WTC11 (cell line): ENCODE measurements at places on chromosomes 7 and 10. TPM values are rescaled to one million over a fixed set of nuclear protein-coding genes. Genes with fewer than 3 reads are reported as not detected.

DNA sequence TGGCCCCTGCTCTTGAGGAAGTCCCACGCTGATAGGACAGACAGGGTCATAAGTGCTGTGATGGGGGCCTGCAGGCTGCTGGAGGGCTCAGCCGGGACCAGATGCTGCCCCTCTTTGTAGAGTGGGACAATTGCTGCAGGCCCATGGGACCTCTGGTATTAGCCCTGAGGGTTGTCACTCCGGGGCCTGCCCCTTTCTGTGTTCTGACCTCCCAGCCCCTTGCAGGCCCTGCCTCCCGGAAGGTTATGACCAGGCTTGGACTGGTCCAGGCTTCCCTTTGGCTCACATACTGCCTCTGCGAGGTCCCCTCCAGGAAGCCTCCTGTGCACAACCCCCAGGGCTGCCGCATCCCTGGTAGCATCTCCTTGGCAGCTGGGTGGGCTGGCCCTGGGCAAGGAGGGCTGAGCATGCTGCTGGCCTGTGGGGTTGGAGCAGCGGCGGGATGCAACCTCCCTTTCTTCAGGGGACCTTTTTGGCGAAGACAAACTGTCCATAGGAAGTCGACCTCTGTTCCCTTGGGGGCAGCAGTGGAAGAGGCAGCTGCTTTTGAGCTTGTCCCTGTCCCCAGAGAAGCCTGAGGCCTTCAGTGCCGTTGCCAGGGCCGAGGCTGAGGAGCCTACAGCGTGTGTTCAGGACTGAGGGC, 8.8 kb downstream of the LIMK1 start:
- peaks cover 27% of the 10 kb centered on the region for H3K36me3 ChIP-seq
- DNase-seq = peak; percentile 34
- no peak overlapping the region for H3K4me3 ChIP-seq
- H3K27me3 ChIP-seq = no peaks in the 10 kb centered on the region
- 0 out of 2 replicates have a peak overlapping the region, but pooled peaks have one; percentile 27 for H3K27ac ChIP-seq

The PRF1 gene
- total RNA-seq = 0.11 to 0.18 TPM (median 0.16 TPM) in 3 replicates

The ACTR3C gene
- total RNA-seq = 0.96 to 1.5 TPM (median 1.4 TPM) in 3 replicates

The PRPS1L1 gene
- not detected in 3 replicates for total RNA-seq

- no peak overlapping the region for H3K4me3 ChIP-seq
- H3K27me3 ChIP-seq = no peaks in the 10 kb centered on the region
Measured at GRCh38 chr10:102649797-102650654, 5.7 kb downstream of the TRIM8 start.

DNA sequence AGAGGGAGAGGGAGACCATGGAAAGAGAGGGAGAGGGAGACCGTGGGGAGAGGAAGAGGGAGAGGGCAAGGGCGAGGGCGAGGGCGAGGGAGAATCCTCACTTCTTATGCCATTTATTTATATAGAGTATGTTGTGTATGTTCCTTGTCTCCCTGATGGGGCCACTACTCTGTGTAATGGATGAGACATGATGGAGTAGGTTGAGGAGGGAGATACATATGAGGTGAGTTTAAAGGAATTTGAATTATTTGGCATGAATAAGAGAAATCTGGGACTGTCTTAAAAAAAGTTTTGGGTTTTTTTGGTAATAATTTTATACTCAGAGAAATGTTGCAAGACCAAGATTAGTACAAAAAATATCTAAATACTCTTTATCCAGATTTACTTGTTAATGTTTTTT, 20.1 kb downstream of the CCSER2 start:
- DNase-seq = no peak
- H3K27me3 ChIP-seq = no peaks in the 10 kb centered on the region
- H3K4me1 ChIP-seq = peaks cover 33% of the 10 kb centered on the region
- no peak overlapping the region for H3K27ac ChIP-seq

DNA sequence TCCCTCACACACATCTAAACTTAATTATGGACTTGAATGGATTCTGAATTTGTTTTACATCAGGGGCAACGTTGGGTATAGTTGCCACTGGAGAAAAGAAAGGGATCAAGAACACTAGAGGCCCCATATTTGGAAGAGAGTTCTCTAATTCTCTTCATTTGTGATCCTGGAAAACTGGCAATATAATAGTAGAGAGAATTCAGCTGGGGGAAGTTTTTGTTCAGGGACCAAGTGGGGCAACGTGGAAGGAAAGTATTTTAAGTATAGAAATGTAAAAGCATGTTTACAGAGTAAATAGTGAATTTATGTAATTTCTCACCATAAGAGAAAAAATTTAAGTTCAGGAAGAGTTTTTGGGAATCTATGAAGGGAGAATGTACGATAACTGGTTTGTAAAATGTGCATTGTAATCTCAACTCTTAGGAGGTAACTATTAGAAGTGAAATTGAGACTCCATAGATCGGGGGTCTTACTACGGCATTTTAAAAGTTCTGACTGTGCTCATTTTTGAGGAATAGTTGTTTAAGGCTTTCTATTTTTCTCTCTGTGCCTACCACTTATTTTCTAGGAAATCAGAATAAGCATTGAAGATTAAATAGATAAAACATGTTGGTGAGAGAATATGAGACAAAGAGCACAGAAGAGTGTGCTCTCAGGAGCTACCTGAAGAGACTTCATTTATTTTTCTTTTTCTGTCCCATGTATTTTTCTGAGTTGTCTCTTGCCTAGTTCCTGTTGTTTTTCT, 3.4 kb downstream of the SDHAF3 start:
- 0 out of 2 replicates have a peak overlapping the region, but pooled peaks have one; percentile 34 for H3K27ac ChIP-seq
- DNase-seq = no peak
- peaks cover 41% of the 10 kb centered on the region for H3K4me1 ChIP-seq

DNA sequence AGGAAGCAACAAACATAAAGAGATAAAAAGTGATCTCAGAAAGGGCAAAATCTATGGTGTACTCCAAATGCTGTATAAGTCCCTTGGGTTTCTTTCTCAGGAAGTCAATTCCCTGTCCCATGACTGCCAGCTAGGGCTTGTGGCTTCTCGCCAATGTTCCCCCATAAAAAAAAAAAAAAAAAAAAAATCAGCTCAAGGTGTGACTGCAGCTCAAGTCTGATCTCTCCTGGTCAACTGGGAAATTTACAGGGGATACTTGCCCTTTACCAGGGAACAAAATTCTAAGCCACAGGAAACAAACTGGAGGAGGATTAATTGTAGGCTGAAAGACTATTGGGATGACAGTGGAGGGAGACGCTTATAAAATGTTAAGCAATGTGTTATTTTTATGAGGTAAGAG, 76.0 kb downstream of the PCGF5 start:
- H3K27me3 ChIP-seq = peaks cover 3% of the 10 kb centered on the region
- peaks cover 19% of the 10 kb centered on the region for H3K4me1 ChIP-seq
- no peak for DNase-seq

- no peak overlapping the region for H3K4me3 ChIP-seq
- peaks cover 7% of the 10 kb centered on the region for H3K4me1 ChIP-seq
- H3K36me3 ChIP-seq = peaks cover 7% of the 10 kb centered on the region
- H3K27me3 ChIP-seq = no peaks in the 10 kb centered on the region
- DNase-seq = no peak
- peak overlapping the region; percentile 16; the same call in 1 of the 2 replicates for H3K27ac ChIP-seq
Measured at GRCh38 chr10:63591600-63592379, 70.6 kb downstream of the REEP3 start.

The CYP17A1 gene
- total RNA-seq = 2.1 to 4.2 TPM (median 3.0 TPM) in 3 replicates

GRCh38 chr10:101773923-101774588, 1.9 kb downstream of the FGF8 start:
- H3K27me3 ChIP-seq = peaks cover 68% of the 10 kb centered on the region
- peak overlapping the region; percentile 61 for H3K4me3 ChIP-seq
- peaks cover 49% of the 10 kb centered on the region for H3K4me1 ChIP-seq

DNA sequence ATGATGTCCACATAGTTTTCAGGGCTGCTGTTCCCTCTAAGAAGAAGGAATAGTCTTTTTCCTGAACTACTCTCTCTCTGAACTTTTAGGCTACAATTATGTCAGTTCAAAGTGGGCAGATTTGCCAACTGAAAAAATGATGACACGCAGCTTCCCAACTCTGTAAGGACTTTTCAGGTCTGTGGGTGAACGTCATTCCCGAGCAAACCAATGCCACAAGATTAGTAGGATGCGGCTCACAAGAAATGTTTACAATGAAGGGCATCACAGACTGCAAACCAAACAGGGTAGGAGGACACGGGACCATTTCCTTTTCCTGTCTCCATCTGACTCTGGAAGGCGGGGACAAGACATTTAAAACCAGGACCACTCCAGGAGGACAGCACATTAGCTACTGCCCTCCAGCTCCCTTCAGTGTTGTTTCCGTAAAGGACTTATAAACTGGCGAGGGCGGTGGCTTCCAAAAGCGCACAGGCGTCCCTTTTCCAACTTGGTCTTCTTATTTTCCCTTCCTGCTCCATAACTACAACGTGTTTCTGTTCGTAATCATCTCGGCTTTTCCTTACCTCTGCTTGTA, 539 bp upstream of the MKLN1 start:
- 0 out of 2 replicates have a peak, but pooled peaks cover 4% of the 10 kb centered on the region for H3K36me3 ChIP-seq
- peak overlapping the region; percentile 100 for H3K27ac ChIP-seq
- DNase-seq = no peak
- H3K27me3 ChIP-seq = no peaks in the 10 kb centered on the region
- peaks cover 44% of the 10 kb centered on the region for H3K4me1 ChIP-seq

DNA sequence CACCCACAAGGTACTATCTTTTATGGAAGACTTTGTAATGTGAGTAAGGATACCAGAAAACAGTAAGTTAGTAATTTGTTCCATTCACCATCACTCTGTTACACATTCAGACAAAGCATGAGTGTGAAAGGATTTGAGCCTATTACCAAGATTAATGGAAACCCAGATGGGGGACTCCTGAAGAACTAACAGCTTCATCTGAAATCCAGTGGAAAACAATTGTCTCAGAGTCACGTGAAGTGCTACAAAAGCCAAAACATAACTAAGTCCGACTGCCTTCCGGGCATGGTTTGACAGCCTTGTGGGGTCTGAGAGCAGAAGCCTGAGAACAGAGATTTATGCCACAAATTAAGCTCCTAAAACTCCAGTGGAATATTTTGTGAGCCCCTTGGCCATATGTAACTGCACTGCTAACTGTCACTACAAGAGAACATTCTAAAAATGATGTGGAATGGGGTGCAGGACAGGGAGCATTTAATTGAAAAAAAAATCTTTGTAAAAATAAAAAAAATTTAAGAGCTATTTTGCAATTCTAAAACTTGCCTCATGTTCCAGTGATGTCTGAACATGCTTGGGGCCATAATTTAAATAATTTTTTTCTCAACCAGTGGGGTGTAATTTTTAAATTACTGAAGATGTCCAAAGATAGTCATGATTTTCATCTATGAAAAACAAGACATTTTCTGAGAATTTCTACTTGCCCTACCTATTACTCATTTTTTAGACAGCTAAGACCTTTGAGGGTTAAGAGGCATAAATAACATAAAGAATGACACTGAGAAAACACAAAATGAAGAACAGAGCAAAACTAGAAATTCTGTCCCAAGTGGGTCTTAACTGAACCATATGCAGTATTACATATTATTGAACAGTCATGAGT, 555.0 kb downstream of the INHBA start:
- no peak overlapping the region for H3K4me3 ChIP-seq
- no peaks in the 10 kb centered on the region for H3K27me3 ChIP-seq
- H3K36me3 ChIP-seq = no peaks in the 10 kb centered on the region
- DNase-seq = no peak
- peaks cover 20% of the 10 kb centered on the region for H3K4me1 ChIP-seq
- H3K27ac ChIP-seq = no peak overlapping the region

- no peak for DNase-seq
- no peaks in the 10 kb centered on the region for H3K27me3 ChIP-seq
- H3K4me1 ChIP-seq = no peaks in the 10 kb centered on the region
- H3K36me3 ChIP-seq = no peaks in the 10 kb centered on the region
- H3K27ac ChIP-seq = no peak overlapping the region
Measured at GRCh38 chr10:25047591-25048301, 31.3 kb downstream of the THNSL1 start.

GRCh38 chr10:75403144-75403938, 1.8 kb upstream of the ZNF503 start:
- H3K27ac ChIP-seq = no peak overlapping the region
- no peaks in the 10 kb centered on the region; the same call in 1 of the 2 replicates for H3K36me3 ChIP-seq
- H3K4me3 ChIP-seq = peak overlapping the region; percentile 70
- peak; percentile 64 for DNase-seq
- H3K4me1 ChIP-seq = peaks cover 45% of the 10 kb centered on the region

The LRRTM3 gene
- 0.32 to 0.52 TPM (median 0.48 TPM) in 3 replicates for total RNA-seq

DNA sequence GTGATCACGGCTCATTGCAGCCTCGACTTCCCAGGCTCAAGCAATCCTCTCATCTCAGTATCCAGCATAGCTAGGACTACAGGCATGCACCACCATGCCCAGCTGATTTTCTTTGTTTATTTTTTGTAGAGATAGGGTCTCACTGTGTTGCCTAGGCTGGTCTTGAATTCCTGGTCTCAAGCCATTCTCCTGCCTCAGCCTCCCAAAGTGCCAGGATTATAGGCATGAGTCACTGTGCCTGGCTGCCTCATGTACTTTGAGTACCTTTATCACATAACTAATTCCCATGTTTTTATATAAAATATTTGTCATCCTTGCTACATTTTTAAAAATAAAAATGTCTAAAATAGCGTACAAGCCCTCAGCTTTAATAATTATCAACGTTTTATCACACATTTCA, 35.3 kb upstream of the CCDC3 start:
- peaks cover under 1% of the 10 kb centered on the region; the same call in 1 of the 2 replicates for H3K4me1 ChIP-seq
- H3K27me3 ChIP-seq = peaks cover 2% of the 10 kb centered on the region; the same call in 1 of the 2 replicates
- no peak overlapping the region for H3K27ac ChIP-seq
- H3K36me3 ChIP-seq = no peaks in the 10 kb centered on the region
- DNase-seq = no peak

GRCh38 chr10:125135771-125136035, 24.7 kb downstream of the CTBP2 start:
- H3K27me3 ChIP-seq = no peaks in the 10 kb centered on the region
- no peak for DNase-seq
- H3K4me1 ChIP-seq = peaks cover 95% of the 10 kb centered on the region
- peak overlapping the region; percentile 45 for H3K4me3 ChIP-seq
- H3K36me3 ChIP-seq = peaks cover 54% of the 10 kb centered on the region

The GPR158 gene
- 0.34 to 0.63 TPM (median 0.44 TPM) in 3 replicates for total RNA-seq

The CPA2 gene
- total RNA-seq = 0.90 to 2.3 TPM (median 1.3 TPM) in 3 replicates

GRCh38 chr7:125119559-125120115, 190.0 kb upstream of the POT1 start:
- no peaks in the 10 kb centered on the region for H3K36me3 ChIP-seq
- H3K27ac ChIP-seq = peak overlapping the region; percentile 57; the same call in 1 of the 2 replicates
- H3K27me3 ChIP-seq = no peaks in the 10 kb centered on the region
- H3K4me3 ChIP-seq = no peak overlapping the region

- H3K27me3 ChIP-seq = no peaks in the 10 kb centered on the region
- H3K4me1 ChIP-seq = no peaks in the 10 kb centered on the region
- no peaks in the 10 kb centered on the region for H3K36me3 ChIP-seq
- H3K27ac ChIP-seq = no peak overlapping the region
Measured at GRCh38 chr7:48665353-48666135, 258.8 kb upstream of the CDC14C start.

DNA sequence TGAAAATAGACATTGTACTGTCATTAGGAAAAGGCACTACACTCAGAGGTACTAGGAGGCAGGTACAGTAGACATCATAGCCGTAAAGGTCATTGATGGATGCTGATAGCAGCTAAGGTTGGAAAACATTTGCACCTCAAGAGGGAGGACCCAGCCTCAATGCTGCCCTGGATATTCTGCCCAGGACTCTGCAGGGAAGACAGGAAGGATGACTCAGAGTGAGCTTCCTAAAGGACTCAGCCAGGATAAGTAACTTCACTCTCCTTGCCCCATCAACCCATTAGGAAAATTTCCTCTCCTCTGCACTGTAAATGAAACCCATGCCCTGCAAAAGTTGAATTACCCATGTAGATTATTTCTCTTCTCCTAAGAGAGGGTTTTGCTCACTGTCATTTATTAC, 617.9 kb upstream of the MKI67 start:
- no peak overlapping the region for H3K27ac ChIP-seq
- no peaks in the 10 kb centered on the region for H3K36me3 ChIP-seq

- no peaks in the 10 kb centered on the region; the same call in 1 of the 2 replicates for H3K27me3 ChIP-seq
- peaks cover 14% of the 10 kb centered on the region for H3K4me1 ChIP-seq
- H3K36me3 ChIP-seq = no peaks in the 10 kb centered on the region
- H3K4me3 ChIP-seq = no peak overlapping the region
- DNase-seq = no peak
Measured at GRCh38 chr10:76651154-76651553, 986.5 kb downstream of the KCNMA1 start.
